Effector memory CD4-positive, alpha-beta T cell (primary cell): ENCODE measurements at places on chromosomes 6 and 20.

DNA sequence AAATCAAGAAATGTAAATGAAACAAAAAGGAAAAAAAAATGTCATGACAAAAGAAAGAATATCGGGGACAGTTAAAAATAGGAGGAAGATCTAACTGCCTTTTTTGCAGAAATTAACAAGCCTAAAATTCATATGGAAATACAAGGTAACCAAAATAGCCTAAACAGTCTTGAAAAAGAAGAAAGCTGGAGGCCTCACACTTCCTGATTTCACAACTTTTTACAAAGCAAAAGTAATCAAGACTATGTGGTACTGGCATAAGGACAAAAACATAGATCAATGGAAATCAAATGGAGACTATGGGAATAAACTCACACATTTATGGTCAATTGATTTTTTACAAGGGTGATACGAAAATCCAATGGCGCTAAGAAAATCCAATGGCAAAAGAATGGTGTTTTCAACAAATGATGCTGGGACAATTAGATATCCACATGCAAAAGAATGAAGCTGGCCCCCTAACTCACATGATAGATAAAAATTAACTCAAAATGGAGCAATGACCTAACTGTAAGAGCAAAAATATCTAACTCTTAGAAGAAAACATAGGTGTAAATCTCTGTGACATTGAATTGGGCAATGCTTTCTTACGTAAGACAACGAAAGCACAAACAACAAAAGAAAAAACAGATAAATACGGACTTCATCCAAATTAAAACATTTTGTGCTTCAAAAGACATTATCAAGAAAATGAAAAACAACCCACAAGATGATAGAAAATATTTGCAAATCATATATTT, 24.5 kb downstream of the MAP3K5 start:
- no peak for DNase-seq
- H3K4me1 ChIP-seq = peaks cover 53% of the 10 kb centered on the region
- no peak overlapping the region for H3K4me3 ChIP-seq
- H3K27me3 ChIP-seq = no peaks in the 10 kb centered on the region
- peak overlapping the region; percentile 10 for H3K27ac ChIP-seq
- H3K36me3 ChIP-seq = no peaks in the 10 kb centered on the region

GRCh38 chr6:158014505-158015187, 33.0 kb downstream of the SYNJ2 start:
- H3K27ac ChIP-seq = no peak overlapping the region
- H3K36me3 ChIP-seq = peaks cover 6% of the 10 kb centered on the region
- H3K27me3 ChIP-seq = no peaks in the 10 kb centered on the region
- peaks cover 23% of the 10 kb centered on the region for H3K4me1 ChIP-seq

DNA sequence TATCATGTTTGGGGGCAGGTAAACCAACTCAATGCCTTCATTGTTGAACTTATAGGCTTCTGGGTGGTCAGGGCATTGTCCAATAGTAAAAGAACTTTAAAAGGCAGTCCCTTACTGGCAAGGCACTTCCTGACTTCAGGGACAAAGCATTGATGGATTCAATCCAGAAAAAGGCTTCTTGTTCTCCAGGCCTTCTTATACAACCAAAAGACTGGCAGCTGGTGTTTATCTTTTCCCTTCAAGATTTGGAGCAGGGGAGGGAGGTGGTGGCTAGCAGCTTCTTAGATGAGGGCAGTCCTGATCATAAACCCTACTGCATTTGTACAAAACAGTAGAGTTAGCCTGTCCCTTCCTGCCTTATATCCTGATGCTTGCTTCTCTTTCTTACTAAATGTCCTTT, 57.5 kb downstream of the NCOA3 start:
- H3K4me3 ChIP-seq = no peak overlapping the region
- no peak for DNase-seq
- no peak overlapping the region for H3K27ac ChIP-seq
- H3K27me3 ChIP-seq = no peaks in the 10 kb centered on the region
- peaks cover 9% of the 10 kb centered on the region for H3K4me1 ChIP-seq

DNA sequence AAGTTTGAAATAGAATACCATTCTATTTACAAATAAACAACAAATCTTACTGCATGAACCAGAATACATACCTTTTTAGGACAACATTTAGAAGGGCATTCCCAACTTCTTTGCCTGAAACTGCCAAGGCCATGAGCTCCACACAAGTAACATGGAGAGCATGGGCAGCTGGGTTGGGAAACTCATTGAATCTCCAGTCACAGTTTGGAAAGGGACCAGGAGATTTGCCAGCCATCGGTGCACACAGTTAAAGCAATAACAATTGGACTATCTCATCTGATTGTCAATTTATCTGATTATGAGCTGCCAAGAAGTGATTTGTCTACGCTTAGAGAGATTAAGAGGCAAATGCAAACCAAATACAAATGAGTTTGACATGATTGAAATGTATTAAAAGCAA, 19.9 kb downstream of the ARG1 start:
- no peaks in the 10 kb centered on the region for H3K4me1 ChIP-seq
- DNase-seq = no peak
- H3K27ac ChIP-seq = no peak overlapping the region
- peaks cover 58% of the 10 kb centered on the region for H3K36me3 ChIP-seq
- no peak overlapping the region for H3K4me3 ChIP-seq

GRCh38 chr6:106710580-106710979, 81.2 kb downstream of the QRSL1 start:
- H3K27ac ChIP-seq = no peak overlapping the region
- H3K36me3 ChIP-seq = no peaks in the 10 kb centered on the region
- no peak for DNase-seq
- no peaks in the 10 kb centered on the region for H3K4me1 ChIP-seq
- H3K4me3 ChIP-seq = no peak overlapping the region

DNA sequence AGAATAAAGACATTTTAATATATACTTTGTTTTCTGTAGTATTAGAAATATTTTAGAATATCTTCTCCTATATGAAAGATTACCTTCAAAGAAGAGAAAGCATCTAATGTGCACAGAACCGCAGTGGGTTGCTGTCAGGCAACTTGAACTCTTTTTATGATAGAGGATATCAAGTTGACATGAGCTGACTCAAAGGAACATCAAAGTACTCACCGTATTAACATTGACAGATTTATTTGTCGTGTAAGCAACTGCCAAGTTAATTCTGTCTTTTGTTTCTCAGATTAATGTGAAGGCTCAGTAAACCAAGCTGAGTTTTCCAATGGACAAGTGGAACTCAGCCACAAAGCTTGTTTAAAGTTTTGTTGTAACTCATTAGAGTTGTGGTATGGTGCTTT, 2.2 kb upstream of the GINM1 start:
- H3K4me3 ChIP-seq = no peak overlapping the region
- peaks cover 3% of the 10 kb centered on the region for H3K4me1 ChIP-seq
- no peaks in the 10 kb centered on the region for H3K27me3 ChIP-seq
- no peak for DNase-seq
- no peak overlapping the region for H3K27ac ChIP-seq
- H3K36me3 ChIP-seq = no peaks in the 10 kb centered on the region

DNA sequence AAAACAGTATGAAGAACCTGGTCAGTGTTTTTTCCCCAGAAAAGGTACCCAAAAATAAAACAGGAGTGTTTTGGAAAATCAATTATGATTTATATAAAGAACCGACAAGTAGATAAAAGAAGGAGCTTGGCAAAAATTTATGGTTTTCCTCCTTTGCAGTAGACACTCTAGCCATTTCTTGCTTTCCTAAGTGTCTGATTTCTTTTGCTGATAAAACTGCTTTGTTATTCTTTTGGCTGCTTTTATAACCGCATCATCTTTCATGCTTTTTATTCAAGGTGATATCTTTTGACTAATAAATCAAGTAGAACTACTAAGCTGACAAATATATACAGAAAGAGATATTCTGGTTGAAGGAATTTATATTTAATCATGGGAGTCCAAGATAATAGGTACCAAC, 16.6 kb downstream of the ATG5 start:
- no peak overlapping the region for H3K27ac ChIP-seq
- H3K4me1 ChIP-seq = no peaks in the 10 kb centered on the region
- no peak for DNase-seq
- H3K36me3 ChIP-seq = peaks cover 6% of the 10 kb centered on the region
- H3K27me3 ChIP-seq = no peaks in the 10 kb centered on the region
- H3K4me3 ChIP-seq = no peak overlapping the region

GRCh38 chr20:7687065-7687464, 253.2 kb downstream of the HAO1 start:
- no peaks in the 10 kb centered on the region for H3K4me1 ChIP-seq
- no peak overlapping the region for H3K27ac ChIP-seq
- no peaks in the 10 kb centered on the region for H3K36me3 ChIP-seq
- H3K4me3 ChIP-seq = no peak overlapping the region
- DNase-seq = no peak

DNA sequence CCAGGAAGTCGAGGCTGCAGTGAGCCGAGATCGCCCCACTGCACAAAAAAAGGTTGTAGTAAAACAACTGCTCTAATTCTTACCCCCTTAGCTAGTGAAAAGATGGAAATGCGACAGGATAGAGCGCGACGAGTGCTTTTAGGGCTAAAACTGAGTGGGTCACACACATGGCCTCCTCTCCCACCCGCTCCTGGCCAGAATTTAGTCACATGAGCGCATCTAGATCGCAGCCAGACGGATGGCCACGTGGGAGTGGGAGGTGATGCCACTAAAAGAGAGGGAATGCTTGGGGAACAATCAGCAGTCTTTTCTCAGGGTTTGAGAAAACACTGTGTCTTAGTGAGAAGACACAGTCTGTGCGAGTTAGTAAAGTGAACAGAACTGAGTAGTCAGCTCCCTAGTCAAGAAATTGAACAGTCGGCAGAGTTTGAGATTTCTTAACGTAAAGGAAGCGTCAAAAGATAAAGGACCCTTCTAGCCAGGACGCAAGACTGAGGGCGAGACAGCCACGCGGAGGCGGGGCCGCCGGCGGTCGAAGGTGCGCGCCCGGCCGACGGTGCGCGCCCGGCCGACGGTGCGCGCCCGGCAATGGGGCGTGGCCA, 664 bp upstream of the ACTR5 start:
- peaks cover 13% of the 10 kb centered on the region for H3K4me1 ChIP-seq
- H3K27ac ChIP-seq = peak overlapping the region; percentile 93
- peaks cover 7% of the 10 kb centered on the region for H3K36me3 ChIP-seq
- no peak for DNase-seq
- H3K27me3 ChIP-seq = no peaks in the 10 kb centered on the region
